ENCODE measurements at places on chromosomes 16 and 17.

- no peak for DNase-seq
These were observed 43.3 kb downstream of the MGAT5B start for GRCh38 chr17:76911299-76912017.

GRCh38 chr17:50536683-50537646 is 4.4 kb downstream of the EPN3 start:
- no peak for DNase-seq

DNA sequence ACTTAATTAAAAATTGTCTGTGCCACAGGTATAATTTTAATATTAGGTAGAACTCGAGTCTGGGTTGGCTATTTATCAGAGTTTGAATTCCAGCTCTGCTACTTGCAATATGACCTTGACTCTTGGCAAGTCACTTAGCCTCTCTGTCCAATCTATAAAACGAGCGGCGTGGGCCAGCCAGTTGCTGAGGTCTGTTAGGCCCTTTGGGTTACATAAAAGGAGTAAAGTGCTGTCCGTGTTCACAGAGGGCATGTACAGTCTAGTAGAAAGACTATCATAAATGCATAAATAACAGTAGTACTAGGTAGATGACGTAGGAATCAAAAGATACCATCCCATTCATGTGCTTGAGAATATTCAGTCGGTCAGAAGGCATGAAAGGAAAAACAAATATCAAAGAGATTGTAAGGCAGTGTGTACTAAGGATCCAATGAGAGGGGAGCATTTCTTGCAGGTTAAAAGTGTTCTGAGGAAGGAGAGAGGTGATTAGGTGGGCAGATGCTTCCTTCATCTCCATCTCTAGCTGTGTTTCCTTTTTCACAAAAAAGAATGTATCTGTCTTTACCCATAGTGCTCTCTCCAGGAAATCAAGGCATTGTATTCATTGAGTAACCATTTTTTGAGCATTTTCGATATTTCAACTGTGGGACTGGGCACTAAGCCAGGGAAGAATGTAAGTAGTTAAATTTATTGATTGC is 2.4 kb downstream of the TNRC6A start:
- DNase-seq: no peak

DNA sequence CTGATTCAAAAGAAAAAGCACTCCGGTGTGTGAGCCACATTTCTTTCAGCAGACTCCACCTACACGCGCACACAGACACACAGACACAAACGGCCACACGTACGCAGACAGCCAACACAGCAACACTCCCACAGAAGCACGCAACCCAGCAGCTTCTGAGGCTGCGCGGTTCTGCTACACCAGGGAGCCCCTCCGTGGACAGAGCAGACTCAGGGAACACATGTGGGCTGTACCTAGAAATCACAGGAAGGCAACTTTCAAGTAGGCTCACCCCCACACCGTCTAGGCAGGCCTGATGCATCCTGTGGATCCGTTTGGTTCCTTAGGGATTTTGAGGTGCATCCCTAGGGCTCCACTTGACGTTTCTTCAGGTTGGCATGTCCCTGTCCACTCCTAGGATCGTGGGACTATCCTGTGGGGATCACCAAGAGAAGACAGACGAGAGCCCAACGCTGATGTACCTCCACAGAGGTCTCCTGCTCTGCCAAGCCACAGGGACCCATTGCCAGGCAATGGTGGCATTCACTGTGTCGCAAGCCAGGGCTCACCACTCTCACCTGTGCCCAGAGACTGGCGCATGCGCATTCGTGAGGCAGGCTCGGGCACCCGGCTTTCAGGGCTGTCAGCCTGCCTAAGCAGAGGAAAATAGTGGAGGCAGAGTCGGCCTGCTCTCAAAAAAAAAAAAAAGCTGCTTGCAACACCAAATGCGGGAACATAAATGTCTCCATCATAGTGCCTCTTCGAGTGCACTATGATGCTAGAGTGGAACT is 2333.3 kb downstream of the TP53TG3F start:
- no peak for DNase-seq

DNA sequence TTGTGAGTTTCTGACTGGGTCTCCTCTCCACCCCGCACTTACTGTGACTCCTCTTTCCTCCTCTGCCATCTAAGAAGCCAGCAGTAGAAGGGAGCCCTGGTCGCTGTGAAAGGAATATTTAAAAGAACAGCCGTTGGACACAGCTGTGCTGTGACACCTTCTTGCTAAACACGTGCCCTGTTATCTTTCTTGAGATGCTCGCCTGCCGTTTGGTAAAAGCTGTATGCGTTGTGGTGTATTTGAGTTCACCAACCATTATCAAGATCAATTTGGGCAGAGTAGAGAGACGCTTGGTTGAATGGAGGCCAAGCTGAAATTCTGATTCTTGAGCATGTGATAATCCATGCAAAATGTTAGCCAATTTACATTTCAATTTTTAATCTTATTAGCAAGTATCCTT is 3.8 kb downstream of the GID4 start:
- no peak for DNase-seq

DNA sequence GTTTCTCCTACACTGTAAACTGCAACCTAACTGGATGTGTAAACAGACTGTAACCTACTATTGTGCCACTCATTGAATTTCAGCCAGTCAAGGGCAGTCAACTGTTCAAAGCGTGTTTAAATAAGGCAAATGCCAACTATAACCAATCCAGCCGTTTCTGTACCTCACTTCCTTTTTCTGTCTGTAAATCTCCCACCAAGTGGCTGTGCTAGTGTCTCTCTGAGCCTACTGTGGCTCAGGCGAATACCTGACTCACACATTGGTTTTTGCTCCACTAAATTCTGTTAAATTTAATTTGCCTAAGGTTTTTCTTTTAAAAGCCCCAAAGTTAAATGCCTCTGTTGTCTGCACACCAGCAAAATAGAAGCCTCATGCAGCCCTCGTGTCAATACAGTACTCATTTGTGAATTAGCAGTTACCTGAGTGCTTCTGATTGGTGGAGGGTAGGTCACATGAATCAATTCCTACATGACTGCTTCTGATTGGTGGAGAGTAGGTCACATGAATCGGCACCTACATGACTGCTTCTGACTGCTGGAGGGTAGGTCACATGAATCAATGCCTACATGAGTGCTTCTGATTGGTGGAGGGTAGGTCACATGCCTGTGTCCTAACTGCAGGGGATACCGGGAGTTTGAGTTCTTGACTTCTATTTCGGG is 31.1 kb upstream of the CCR7 start:
- DNase-seq: no peak

GRCh38 chr16:4987580-4988374 is 29.6 kb downstream of the SEC14L5 start:
- DNase-seq: no peak

- DNase-seq: no peak
These were observed 129.1 kb downstream of the FTO start for GRCh38 chr16:53832896-53833544.

DNA sequence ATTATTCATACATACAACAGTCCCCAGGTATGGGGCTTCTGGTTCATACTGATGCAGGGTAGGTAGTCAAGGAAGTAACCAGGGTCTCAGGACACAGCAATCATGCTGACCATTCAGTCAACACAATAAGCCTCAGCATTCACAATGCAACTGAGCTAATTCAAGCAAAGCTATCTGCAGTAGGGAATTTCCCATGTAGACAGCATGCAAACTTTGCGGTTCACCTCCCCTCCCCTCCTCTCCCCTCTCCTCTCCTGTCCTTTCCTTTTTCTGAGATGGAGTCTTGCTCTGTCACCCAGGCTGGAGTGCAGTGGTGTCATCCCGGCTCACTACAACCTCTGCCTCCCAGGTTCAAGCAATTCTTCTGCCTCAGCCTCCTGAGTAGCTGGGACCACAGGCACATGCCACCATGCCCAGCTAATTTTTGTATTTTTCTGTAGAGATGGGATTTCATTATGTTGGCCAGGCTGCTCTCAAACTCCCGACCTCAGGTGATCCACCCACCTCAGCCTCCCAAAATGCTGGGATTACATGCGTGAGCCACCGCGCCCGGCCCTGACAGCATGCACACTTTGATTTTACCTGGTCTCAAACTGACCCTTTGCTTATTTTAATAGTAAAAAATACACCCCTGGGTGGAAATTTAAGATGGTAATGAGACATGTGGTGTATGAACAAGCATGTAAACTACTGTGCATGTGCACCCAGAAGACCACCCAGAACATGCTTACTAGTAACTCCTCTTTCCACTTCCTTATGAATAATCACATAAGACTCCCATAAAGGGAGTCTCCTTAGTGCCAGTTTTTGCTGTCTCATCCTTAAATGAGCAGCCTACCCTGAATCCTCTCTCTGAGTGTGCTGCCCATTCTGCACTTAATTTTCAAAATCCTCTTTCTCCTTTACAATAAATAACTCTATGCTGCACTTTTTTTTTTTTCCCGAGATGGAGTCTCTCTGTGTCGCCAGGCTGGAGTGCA is 9.3 kb upstream of the RNF135 start:
- DNase-seq: no peak
